Transverse colon (tissue), 4 donors: ENCODE measurements at places on chromosomes 1 and 21.
A peak's percentile ranks its signal among the peaks of the same experiment; 100 is the strongest.

- DNase-seq, result no peak
These were observed 1.9 kb downstream of the PSMG1 start for GRCh38 chr21:39181205-39181818.

DNA sequence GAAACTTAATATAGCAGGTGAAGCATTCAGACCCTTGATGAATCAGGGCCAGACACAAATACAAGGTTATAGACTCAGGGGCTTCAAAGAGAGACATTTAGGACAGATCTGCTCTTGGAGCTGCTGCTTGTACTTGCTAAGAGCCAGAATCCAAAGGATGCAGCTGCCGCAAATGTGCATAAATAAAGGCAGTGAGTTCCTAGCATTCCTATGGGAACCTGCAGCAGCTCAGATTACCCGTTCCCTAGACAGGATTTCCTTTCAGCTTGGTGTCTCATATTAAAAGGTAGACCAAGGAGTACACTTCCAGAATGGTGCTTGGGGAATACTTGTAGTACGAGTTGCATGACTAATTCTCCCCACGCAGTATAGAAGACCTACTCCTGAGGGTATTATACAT lies 9.7 kb upstream of the LRRC53 start:
- no peak for DNase-seq

- no peak for DNase-seq
These were observed 67.0 kb downstream of the TGFB2 start for GRCh38 chr1:218412171-218412570.

DNA sequence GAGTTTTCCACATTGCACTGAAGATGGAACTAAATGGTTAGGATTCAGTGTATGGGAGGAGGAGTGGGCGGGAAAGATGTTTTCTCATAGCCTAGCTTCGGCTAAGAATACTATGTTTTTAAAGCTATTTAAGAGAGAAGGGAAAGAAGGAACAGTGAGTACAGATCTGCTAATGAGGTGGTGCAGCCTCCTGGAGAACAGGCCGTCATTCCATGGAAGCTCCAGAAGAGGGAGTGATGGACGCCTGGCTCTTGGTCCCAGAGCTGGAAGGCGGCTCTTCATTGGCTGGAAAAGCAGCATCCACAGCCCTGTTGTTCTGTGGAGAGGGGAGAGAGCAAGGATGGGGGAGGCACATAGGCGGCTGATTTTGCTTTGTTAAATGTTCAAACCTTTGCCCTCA lies 6.9 kb downstream of the CAMK1G start:
- no peak for DNase-seq

DNA sequence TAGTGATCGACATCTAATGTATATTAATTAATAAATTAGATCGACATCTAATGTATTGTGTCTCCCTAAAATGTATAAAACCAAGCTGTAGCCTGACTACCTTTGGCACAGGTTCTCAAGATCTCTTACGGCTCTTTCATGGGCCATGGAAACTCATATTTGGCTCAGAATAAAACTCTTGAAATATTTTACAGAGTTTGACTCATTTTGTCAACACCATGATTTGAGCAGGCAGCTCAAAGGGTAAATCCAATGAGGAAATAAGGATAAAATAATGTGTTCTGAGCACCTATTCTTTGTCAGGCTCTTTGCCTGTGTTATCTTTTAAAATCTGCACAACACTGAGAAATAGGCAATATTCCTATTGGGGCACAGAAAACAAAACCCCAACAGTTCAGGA lies 223.4 kb upstream of the DUSP10 start:
- DNase-seq, result no peak

DNA sequence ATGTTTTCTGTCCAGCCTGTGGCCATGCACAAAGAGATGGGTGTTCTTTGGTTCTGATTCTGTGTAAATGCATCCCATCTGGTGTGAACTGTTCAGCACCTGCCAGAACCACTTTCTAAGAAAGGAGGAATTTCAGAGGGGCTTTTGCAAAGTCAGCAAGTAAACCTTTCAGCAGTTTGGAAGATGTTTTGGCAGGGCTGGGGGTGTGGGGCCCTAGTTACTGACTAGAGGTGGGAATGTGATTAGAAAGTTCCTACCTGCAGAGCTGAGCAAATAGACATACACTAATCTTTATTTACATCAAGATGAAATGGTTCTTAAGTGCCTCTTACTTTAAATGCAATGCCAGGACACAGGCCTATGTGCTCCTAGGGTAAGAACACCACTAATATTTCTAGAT lies 378.1 kb upstream of the USP24 start:
- no peak for DNase-seq

DNA sequence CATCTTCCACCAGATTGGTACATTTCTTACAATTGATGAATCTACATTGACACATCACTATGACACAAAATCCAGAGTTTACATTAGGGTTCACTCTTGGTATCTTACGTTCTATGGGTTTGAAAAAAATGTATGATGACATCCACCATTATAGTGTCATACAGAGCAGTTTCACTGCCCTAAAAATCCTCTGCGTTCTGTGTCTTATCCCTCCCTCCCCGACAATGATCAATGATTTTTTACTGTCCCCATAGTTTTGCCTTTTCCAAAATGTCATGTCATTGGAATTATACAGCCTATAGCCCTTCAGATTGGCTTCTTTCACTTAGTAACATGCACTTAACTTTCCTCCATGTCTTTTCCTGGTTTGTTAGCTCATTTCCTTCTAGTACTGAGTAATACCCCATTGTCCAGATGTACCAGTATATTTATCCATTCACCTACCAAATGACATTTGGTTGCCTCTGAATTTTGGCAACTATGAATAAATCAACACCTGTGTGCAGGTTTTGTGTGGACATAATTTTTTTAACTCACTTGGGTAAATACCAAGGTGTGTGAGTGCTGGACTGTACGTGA lies 80.9 kb upstream of the CDC42BPA start:
- DNase-seq, result no peak

DNA sequence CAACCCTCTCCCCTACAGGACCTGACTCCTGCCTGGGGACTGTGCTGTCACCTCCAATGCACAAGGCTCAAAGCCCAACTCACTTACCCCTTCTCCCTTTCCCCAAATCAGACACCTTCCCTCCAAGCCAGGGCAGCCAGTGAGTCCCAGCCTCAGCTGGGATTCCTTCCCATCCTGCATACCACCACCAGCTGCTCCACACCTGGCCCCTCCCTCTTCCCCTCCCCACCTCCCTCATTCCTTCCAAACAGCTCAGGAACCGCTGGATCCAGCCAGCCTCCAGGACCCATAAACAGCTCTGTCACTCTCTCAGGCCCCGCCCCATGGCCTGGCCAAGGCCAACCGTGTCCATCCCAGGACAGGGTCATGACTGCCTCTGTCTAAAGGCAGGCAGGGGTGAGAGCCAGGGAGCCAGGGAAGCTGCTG lies 41.4 kb downstream of the ACOT7 start:
- DNase-seq, result peak; percentile 60

- no peak for DNase-seq
These were observed 72.5 kb upstream of the GOLT1A start for GRCh38 chr1:204286315-204286714.
